Stimulated activated effector memory CD8-positive, alpha-beta T cell treated with anti-CD3 and anti-CD28 coated beads, Interleukin-12 subunit alpha, Interleukin-12 subunit beta, amount 100 ng/mL, for 72 hours (primary cell): ENCODE measurements at places on chromosomes 6 and 20.

DNA sequence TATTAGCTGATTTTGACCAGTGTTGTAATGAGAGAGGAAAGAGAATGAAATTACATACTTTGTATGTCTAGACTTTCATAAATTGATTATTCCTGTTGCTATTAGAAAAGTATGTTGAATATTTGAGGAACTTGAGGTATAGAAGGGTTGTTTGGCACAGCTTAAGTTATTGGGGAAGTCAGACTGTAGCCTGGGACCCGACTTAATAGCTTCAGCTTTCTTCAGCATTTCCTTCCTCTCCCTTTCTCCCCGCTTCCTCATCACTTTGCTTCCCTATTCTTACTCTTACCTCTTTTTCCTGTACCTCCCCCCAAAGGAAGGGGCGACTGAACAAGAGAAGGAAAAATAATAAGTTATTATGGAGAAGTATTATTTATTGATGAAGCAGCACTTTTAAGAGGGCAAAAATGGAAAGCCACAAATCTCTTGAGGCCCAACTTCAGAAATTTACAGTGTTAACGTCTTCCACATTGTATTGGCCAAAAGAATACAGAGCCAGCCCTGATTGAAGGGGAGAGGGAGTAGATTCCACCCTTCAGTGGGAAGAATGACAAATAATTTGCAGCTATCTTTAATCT is 7.4 kb downstream of the SENP6 start:
- DNase-seq = no peak

GRCh38 chr20:3738111-3739053 is 5.9 kb downstream of the HSPA12B start:
- DNase-seq = no peak

- no peak for DNase-seq
Measured at GRCh38 chr6:44976677-44977641, 351.2 kb upstream of the RUNX2 start.

- DNase-seq = no peak
Measured at GRCh38 chr6:39566456-39566855, 158.8 kb downstream of the KIF6 start.

DNA sequence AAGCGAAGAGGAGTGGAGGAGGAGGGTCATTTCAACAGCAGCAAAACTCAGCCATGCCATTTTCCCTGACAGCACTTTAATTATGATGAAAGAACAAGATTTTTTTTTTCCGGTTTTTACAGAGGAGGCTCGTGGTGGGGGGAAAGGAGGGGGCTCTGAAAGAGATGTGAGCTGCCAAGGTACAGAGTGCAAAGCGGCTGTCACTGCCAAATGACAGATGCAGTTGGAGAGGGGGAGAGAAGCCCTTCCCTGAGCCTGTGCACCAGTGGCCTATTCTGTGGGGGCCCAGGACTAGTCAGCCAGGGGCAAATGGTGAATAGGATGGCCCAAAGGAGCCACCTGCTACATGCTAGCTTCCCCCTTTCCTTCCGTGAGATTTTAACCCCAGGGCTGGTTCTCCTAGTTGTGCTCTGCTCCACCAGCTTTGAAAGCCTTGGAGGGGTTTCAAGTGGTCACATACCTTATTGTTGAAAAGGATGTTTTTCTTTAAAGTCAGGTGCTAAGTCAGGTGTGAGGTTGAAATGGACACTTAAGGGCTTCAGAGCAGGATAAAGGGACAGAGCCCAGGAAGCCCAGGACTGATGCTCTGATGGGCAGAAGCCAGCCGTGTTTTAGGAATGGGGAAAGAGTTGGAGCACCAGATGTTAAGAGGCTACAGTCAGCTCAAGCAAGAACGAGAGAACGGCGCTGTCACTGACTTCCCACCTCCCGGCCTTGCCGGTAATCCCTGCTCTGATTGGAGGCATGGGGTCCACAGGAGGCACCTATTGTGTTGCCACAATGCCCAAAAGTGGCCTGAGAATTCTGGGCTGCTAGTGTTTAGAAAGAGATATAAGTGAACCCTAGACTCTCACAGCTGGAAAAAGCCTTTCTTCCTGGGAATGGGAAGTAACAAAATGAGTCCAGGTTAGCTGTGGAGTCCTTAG is 24.8 kb downstream of the GNAS start:
- no peak for DNase-seq

DNA sequence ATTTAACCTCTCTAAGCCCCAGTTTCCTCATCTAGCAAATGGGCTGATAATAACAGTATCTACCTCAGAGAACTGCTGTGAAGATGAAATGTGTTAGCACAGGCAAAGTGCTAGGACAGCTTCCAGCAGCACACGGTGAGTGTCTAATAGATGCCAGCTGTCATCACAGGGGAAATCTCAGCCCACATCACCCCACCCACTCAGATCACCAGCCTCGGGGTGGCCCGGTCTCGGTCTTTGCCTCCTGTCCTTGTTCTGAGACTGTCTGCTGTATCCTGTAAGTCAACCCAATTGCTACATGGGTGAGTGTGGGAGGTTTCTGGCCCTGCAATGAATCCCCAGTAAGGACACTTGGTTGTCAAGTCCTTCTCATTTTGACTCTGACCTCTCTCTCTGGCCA is 99.5 kb upstream of the ZNFX1 start:
- DNase-seq = no peak

GRCh38 chr6:8670792-8671191 is 235.4 kb upstream of the SLC35B3 start:
- no peak for DNase-seq

- peak; percentile 26 for DNase-seq
Measured at GRCh38 chr6:135909737-135910387, 58.4 kb downstream of the PDE7B start.

- DNase-seq = no peak
Measured at GRCh38 chr6:9178071-9178470, 742.7 kb upstream of the SLC35B3 start.

DNA sequence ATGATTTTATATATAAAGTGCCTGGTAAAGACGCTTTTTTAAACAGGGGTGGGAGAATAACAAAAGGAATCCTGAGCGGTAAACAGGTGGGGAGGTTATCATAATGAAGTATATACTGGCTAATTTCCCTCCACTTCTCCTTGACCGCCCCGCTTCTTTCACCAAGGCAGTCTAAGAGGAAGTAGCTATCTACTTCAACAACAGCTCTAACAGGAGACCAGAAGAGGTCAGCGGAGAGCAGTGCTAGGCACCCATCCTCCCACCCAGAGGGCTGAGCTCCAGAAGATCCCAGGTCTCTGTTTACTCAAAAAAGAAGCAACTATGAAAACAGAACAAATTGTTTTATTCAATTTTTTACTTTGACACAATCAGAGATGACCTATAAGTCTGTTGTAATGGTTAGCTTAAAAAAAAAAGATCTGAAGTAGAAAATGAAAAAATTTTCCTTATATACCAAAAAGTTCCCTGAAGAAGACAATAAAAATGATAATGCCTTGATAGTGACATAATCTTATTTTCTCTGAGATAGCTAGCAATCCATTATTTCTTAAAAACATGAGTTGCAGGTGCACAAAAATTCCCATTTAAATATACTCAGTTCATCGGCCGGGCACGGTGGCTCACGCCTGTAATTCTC is 141.1 kb downstream of the PDSS2 start:
- DNase-seq = no peak

DNA sequence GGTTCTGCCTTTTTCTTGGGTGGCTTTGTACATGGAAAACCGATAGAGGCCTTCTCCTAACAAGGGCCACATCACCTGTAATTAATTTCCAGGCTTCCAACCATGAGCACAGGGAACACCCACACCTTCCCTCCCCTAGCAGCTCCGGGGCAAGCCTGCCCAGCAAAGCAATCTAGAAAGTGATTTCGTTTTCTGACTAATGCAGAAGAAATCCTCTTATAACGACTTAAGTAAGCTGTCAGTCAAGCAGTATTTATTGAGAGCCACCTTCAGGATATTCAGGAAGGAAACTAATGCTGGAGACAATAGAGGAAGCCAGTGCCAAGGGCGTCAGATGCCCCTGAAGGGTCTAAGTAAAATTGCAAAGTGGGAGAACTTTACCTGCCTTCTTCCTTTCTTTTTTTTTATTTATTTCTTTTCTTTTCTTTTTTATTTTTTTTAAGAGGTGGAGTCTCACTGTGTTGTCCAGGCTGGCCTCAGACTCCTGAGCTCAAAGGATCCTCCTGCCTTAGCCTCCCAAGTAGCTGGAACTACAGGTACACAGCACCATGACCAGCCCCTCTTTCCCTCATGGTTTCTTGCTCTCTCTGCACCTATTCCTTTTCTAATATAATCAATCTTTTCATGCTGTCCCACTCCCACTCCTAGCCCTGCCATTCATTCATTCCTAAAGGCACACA is 67.5 kb upstream of the MBOAT1 start:
- DNase-seq = no peak

DNA sequence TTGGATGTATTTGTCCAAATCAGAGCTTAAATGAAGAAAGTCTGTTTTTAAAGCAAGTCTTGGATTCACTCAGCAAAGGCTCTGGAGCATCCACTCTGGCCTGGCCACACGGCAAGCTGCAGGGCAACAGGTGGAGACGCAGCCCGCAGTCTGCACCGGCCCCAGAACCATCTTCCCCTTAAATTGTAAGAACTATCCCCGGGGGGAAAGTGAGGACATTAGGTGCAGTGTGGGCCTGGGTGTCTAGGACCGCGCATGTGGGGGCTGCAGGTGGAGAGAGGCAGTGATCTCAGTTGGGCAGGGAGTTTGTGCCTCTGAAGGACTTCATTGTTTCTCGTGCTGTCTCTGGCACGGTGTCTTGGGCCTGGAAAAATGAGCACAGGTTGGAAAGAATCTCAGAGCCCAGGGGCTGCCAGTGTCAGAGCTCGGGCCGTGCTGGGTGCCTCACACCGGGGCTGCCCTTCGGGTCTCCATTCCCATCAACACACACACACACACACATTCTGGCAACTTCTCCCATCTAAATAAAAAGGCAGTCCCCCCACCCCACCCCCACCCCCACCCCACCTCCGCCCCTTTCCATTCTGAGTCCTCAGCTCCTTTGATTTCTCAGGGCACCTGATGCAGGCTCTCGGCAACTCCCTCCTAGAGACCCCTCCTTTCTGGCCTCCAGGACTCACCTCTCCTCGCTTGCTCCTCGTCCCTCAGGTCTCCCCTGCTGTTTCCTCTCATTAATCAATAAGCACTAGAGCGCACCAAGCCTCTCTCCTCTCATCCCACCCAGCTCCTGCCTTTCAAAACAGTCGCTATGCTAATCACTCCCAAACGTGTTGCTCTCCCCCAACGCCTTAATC is 48.4 kb downstream of the FOXF2 start:
- DNase-seq = no peak

DNA sequence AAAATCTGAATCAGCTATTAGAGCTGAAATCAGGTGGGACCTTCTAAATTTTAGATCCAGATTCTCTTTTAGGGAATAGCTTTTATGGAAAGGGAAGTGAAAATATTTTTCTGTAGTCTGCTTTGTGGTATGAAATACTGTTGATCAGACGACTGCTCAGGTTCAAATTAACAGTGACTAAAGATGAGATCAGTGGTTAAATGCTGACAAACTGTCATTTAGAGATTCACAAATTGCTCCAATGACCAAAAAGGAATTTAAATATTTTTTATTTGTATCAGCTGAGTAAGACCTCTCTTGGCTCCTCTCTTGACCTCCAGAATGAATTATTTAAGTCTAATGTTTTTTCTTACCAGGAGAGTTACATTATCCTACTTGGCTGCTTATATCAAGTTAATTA is 77.3 kb downstream of the KCNQ5 start:
- no peak for DNase-seq

GRCh38 chr6:99522531-99522930 is 7.3 kb upstream of the USP45 start:
- no peak for DNase-seq

GRCh38 chr20:56245761-56246160 is 2.8 kb upstream of the MC3R start:
- DNase-seq = no peak

- no peak for DNase-seq
Measured at GRCh38 chr6:36499918-36500317, 47.4 kb downstream of the STK38 start.

GRCh38 chr6:105941621-105942412 is 144.3 kb upstream of the PRDM1 start:
- no peak for DNase-seq

DNA sequence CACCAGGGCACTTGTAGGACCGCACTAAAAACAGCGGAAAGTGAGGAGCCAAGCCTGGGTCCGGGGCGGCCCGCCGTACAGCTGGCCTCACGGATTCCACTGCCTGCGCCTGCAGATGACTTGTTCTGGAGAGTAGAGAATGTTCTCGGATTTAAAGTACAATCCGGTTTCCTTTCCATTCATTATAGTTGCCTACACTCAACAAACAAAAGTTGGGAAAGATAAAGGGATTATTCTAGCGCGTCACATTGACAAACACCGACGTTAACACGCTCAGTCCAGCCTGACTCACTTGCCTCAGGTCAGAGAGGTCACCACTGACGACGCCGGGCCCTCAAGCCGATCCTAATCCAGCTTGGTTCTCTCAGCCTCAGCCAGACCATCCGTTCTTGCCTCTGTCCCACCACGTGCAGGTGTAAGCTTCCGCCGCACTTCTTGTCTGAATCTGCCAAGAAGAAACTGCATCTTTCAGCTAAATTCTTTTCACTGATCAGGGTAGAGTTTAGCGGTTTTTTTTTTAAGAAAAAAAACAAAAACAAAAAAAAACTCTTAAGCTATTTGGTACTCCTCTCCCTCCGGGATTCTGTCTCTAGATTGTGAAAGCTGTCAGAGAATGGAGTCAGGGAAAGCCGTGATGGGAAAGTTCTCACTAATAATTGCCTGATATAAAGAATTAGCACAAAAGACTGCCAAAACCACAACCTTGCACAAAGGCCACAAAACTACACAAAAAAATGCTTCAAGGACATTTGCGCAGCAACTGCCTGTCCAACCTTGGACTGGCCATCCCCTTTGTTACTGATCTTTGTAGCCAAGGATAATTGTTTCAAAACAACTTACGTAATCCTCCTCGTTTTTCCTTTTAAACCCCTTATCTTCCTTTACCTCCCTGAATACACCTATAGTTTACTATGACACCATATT is 1.1 kb upstream of the PHF10 start:
- no peak for DNase-seq

DNA sequence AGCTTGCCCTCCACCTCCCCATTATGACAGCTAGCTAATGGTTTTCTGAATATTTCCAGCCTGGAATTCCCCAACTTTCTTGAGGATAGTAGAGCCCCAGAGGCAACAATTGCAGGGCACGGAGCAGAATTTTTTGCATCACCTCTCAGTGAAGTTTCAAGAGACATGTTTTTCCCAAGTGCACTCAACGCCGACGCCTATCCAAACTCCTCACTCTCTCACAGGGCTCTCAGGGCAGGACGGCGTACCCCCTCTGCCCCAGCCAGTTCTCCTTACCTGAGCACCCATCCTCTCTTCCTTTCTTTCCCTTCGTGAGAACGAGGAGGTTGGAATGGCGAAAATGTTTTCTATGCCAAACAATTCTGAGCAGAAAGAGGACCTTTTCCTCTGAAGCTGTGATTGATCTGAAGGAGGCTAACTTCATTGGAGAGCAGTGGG is 83.1 kb upstream of the FOXQ1 start:
- no peak for DNase-seq

- no peak for DNase-seq
Measured at GRCh38 chr6:142802124-142802523, 142.9 kb downstream of the HIVEP2 start.

DNA sequence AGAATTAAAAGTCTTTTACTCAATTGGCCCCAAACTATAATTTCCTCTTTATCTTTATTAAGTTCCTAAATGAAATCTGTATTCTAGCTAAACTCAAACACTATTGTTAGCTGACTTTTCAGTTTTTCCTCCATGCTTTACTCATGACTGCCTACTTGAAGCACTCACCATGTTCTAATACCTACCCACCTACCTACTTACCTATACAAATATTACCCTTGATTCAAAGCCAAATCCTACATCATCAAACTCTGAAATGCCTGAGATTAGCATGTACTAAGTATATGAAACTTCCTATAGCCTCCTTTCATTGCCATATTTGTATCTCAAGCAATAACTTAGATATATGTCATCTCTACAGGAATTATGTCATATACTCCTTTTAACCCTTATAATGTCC is 259.7 kb downstream of the HDGFL1 start:
- no peak for DNase-seq
